ENCODE measurements at places on chromosomes 5 and 9.

- no peak for DNase-seq
- H3K27me3 ChIP-seq = no peaks in the 10 kb centered on the region
- H3K4me1 ChIP-seq = no peaks in the 10 kb centered on the region
- H3K36me3 ChIP-seq = no peaks in the 10 kb centered on the region
- no peak overlapping the region for H3K27ac ChIP-seq
- no peak overlapping the region for H3K4me3 ChIP-seq
These were observed 127.5 kb upstream of the PANK3 start for GRCh38 chr5:168706655-168707069.

DNA sequence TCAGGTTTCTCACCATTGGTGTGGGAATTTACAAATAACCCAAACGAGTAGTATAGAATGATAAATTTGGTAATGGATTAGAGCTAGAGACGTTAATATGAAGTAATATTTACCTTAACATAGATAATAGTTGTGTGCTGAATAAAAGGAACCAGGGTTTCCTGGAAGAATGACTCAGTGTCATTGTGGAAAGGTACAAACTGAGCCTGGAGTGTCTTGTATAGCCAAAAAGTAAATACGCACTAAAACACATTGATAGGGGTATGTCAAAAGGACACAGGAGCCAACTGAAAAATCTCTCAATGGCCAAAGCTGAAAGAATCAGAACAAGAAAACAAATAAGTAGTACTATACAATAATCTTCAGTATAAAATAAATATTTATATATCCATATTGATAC lies 363.5 kb downstream of the SLCO4C1 start:
- H3K4me1 ChIP-seq = no peaks in the 10 kb centered on the region
- no peak overlapping the region for H3K4me3 ChIP-seq
- H3K36me3 ChIP-seq = no peaks in the 10 kb centered on the region
- H3K27me3 ChIP-seq = no peaks in the 10 kb centered on the region
- H3K27ac ChIP-seq = no peak overlapping the region

- H3K4me1 ChIP-seq = no peaks in the 10 kb centered on the region
- no peak overlapping the region for H3K4me3 ChIP-seq
- H3K27me3 ChIP-seq = peaks cover 5% of the 10 kb centered on the region
- no peak for DNase-seq
These were observed 102.8 kb downstream of the KCTD16 start for GRCh38 chr5:144273232-144274027.

DNA sequence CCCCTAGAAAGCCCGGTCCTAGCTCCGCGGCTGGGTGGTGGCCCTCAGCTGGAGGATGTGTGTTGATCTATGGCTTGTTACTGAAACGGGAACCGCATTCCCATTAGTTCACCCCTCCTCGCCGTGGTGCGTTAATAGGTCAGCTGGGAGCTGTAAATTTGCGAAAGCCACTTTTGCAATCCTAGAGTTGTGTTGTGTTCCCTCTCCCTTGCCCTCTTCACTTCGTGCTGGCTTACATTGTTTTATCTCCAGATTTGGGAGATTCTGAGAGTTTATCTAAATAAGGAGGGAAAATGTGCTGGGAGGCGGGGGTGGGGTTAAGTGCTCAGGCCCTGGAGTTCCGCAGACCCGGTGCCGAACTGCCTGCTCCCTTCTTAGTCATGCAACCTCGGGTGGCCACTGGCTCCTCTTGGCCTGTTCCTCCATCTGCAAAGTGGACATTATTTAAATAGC lies 62.8 kb downstream of the HMCN2 start:
- peaks cover 51% of the 10 kb centered on the region for H3K27me3 ChIP-seq
- peaks cover 3% of the 10 kb centered on the region for H3K4me1 ChIP-seq
- no peak overlapping the region for H3K27ac ChIP-seq
- H3K4me3 ChIP-seq = no peak overlapping the region
- no peak for DNase-seq
- H3K36me3 ChIP-seq = no peaks in the 10 kb centered on the region

GRCh38 chr9:130112538-130113151 lies 58.9 kb downstream of the GPR107 start:
- no peak overlapping the region for H3K4me3 ChIP-seq
- H3K4me1 ChIP-seq = peaks cover 18% of the 10 kb centered on the region
- H3K27ac ChIP-seq = no peak overlapping the region
- no peak for DNase-seq
- H3K27me3 ChIP-seq = no peaks in the 10 kb centered on the region
- H3K36me3 ChIP-seq = peaks cover 34% of the 10 kb centered on the region

- no peak overlapping the region for H3K27ac ChIP-seq
- no peaks in the 10 kb centered on the region for H3K36me3 ChIP-seq
- DNase-seq = no peak
- H3K27me3 ChIP-seq = no peaks in the 10 kb centered on the region
- no peaks in the 10 kb centered on the region for H3K4me1 ChIP-seq
- no peak overlapping the region for H3K4me3 ChIP-seq
These were observed 632.3 kb downstream of the TLE4 start for GRCh38 chr9:80204054-80204453.

GRCh38 chr9:9919174-9919775 lies 693.5 kb downstream of the PTPRD start:
- H3K36me3 ChIP-seq = no peaks in the 10 kb centered on the region
- peaks cover 8% of the 10 kb centered on the region for H3K4me1 ChIP-seq

DNA sequence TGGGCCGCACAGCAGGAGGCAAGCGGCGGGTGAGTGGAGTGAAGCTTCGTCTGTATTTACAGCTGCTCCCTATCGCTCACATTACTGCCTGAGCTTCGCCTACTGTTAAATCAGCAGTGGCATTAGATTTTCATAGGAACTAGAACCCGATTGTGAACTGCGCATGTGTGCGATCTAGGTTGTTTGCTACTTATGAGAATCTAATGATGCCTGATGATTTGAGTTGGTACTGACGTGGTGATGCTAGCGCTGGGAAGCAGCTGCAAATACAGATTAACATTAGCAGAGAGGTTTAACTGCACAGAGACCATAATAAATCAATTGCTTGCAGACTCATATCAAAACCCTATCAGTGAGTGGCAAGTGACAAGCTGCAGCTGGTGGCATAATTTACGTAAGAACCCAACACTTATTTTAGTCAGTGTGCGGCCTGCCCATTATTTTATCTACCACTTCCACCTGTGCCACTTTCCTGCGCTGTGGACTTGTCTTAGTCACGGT lies 133.4 kb upstream of the CDH9 start:
- no peaks in the 10 kb centered on the region for H3K27me3 ChIP-seq
- H3K4me3 ChIP-seq = no peak overlapping the region
- no peaks in the 10 kb centered on the region for H3K36me3 ChIP-seq
- H3K27ac ChIP-seq = no peak overlapping the region
- no peak for DNase-seq

- peaks cover 2% of the 10 kb centered on the region for H3K4me1 ChIP-seq
- H3K4me3 ChIP-seq = no peak overlapping the region
- no peak for DNase-seq
- no peaks in the 10 kb centered on the region for H3K27me3 ChIP-seq
- no peak overlapping the region for H3K27ac ChIP-seq
- no peaks in the 10 kb centered on the region for H3K36me3 ChIP-seq
These were observed 68.9 kb upstream of the SELENOP start for GRCh38 chr5:42880496-42881150.

DNA sequence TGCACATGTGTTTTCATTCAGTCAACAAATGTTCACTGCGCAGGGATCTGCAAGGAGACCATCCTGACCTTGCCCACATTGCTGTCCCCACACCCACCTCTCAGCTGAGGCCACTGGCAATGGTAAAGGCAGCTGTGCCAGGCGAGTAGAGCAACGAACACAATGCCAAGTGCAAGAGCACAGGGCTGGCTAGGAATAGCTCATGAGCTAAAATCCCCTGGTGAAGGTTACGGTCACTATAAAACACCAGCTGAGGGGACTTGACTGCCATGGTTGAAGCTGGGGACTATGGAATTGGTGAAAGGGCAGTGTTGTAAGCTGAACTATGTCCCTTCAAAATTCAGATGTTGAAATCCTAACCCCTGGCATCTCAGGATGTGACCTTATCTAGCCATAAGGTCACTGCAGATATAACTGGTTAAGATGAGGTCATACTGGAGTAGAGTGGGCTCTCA lies 96.1 kb downstream of the OTULIN start:
- H3K4me3 ChIP-seq = no peak overlapping the region
- no peaks in the 10 kb centered on the region for H3K4me1 ChIP-seq
- H3K27me3 ChIP-seq = no peaks in the 10 kb centered on the region
- no peak overlapping the region for H3K27ac ChIP-seq
- peaks cover 8% of the 10 kb centered on the region for H3K36me3 ChIP-seq

DNA sequence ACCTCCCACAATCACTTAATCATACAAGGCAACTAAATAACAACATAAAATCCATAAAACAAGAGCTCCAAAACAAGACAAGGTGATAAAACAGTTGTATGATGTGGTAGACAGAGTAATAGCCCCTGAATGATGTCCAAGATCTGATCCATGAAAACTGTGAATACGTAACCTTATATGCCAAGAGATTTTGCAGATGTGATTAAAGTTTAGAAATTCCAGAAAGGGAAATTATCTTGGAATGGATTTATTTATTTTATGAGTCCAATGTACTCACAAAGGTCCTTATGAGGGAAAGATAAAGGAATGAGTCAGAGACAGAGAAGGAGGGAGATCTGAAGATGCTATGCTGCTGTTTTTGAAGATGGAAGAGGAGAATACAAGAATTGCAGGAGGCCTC lies 1775.7 kb upstream of the C9orf72 start:
- no peaks in the 10 kb centered on the region for H3K27me3 ChIP-seq
- no peak overlapping the region for H3K27ac ChIP-seq
- H3K4me3 ChIP-seq = no peak overlapping the region
- H3K4me1 ChIP-seq = no peaks in the 10 kb centered on the region

- H3K4me3 ChIP-seq = no peak overlapping the region
- H3K27me3 ChIP-seq = no peaks in the 10 kb centered on the region
- H3K27ac ChIP-seq = peak overlapping the region; percentile 65
- peaks cover 42% of the 10 kb centered on the region for H3K4me1 ChIP-seq
- no peak for DNase-seq
- peaks cover 45% of the 10 kb centered on the region for H3K36me3 ChIP-seq
These were observed 6.2 kb upstream of the PRR7 start for GRCh38 chr5:177440211-177440989.

- H3K4me3 ChIP-seq = no peak overlapping the region
- no peak overlapping the region for H3K27ac ChIP-seq
- H3K4me1 ChIP-seq = no peaks in the 10 kb centered on the region
- peaks cover 4% of the 10 kb centered on the region for H3K36me3 ChIP-seq
- H3K27me3 ChIP-seq = no peaks in the 10 kb centered on the region
These were observed 414.7 kb downstream of the TLE4 start for GRCh38 chr9:79986437-79986836.

Data from stimulated activated naive B cell treated with anti-CD40 and anti-IgM and Interleukin-4, amounts not matched to agents 10 μg/mL and 1 μg/mL and 100 μg/mL, for 72 hours (primary cell).